Ovary (tissue), 10 donors: ENCODE measurements at places on chromosomes 5 and 9.

DNA sequence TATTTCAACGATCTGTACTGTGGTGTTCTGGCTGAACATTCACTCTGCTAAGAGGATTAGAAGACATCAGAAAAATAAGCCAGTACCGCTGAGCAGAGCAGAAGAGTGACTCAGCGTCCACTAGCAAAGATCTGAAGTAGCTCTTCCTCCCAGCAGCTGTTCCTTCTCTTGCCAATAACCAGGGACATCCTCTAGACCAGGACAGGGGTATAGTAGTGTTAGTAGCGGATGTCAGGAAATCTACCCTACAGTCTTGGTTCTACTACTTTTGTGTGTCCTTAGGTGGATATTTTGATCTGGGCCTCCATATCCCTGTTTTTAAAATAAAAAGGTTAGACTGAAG is 103.6 kb downstream of the TSSK1B start:
- no peak for DNase-seq

- no peak for DNase-seq
Measured at GRCh38 chr5:39478863-39479262, 54.1 kb upstream of the DAB2 start.

DNA sequence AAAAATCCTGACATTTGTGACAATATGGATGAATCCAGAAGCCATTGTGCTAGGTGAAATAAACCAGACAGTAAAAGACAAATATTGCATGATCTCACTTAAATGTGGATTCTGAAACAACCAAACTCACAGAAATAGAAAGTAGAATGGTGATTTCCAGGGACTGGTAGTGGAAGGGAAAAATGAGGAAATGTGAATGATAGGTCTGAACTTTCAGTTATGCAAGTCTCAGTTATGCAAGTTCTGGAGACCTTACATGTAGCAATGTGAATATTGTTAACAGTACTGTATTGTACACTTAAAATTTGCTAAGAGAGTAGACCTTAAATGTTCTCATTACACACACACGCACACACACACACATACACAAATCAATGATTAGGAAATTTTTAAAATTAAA is 84.9 kb downstream of the SLCO4C1 start:
- DNase-seq: no peak

- DNase-seq: no peak
Measured at GRCh38 chr9:99299211-99300102, 77.4 kb downstream of the SEC61B start.

- DNase-seq: no peak
Measured at GRCh38 chr9:26537211-26537610, 355.4 kb downstream of the CAAP1 start.

- no peak for DNase-seq
Measured at GRCh38 chr5:179288101-179288808, 57.0 kb downstream of the ADAMTS2 start.
